Neural progenitor cell (in vitro differentiated cells): ENCODE measurements at places on chromosomes 16 and 17.

DNA sequence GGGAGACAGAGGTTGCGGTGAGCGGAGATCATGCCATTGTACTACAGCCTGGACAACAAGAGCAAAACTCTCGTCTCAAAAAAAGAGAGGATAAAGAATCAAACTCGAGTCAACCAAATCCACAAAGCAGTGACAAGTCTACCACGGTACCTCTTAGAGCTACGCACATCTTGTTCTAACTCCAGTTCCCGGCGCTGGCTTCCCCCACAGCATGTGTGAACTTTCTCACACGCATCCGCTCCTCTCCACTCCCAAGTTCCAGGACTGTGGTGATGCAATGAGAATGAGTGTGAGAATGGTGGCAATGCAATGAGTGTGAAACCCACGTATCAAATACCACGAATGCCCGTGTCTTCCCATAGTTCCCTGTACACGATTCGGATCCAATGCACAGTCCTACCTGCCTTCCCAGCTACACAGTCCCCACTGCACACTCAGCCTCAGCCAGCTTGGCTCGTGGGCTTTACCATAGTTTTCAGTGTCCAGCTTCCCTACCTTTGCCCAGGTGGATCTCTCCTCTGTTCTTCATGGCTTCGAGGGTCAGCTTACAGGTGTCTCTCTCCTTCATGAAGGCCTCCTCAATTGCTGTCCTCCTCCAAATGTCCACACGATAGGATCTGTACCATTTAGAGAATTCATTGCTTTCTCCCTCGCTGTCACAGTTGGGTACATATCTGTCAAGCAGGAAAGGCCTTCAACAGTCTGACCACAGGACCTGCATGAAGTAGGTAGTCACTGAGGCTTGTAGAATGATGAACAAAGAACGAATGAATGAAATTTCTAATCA is 9.2 kb upstream of the P2RX5 start:
- DNase-seq, result no peak

DNA sequence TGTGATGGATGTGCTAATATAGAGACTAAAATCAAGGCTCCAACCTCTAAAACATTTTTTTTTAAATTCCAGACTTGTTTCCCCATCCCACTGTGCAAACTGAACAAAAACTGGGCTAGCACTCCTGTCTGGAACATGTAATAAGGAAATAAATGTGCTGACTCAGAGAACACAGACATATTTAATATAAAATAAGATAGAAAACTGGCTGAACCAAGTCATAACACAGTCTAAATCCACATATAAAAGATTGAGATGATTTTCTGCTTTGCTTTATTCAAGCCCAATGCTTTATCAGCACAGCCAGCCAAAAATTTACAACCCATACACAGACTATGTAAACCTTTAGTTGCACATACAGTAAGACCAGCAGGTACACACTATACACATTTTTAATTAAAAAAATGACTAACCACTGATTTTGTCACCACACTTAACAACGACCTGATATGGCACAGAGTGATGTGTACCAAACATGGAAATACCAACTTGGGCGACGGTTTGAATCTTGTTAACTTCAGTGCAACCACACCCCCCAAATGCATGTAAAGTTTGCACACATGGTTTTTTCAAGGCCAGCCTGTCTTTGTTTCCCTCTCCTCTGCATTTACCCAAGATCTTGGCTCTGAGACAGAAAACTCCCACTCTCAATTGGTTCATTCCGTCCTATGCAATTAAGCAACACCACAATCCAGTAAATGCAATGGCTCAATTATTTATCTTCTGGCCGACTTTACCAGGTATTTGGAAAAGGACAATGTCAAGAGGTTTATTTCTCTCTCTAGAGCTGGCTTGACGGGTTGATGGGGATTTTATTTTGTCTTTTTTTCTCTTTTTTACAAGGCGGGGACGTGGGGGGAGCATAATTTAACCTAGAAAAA is 1.2 kb downstream of the STAT3 start:
- DNase-seq, result no peak

DNA sequence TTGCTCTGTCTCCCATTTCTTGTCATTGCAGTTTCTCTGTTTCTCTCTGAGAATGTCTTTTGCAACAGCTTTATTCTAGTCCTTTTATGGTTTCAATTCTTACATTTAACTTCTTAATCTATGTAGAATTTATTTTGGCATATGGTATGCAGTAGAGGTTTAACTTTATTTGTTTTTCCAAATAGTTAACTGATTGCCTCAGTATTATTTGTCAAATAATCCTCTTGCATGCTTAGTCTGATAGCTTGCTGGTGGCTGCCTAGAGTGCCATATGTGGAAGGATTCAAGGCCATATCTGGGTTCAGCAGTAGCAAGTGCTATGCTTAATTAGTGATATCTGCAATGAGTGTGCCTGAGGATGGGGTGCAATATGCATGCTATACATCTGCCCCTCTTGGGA is 6.9 kb downstream of the SNTB2 start:
- no peak for DNase-seq

DNA sequence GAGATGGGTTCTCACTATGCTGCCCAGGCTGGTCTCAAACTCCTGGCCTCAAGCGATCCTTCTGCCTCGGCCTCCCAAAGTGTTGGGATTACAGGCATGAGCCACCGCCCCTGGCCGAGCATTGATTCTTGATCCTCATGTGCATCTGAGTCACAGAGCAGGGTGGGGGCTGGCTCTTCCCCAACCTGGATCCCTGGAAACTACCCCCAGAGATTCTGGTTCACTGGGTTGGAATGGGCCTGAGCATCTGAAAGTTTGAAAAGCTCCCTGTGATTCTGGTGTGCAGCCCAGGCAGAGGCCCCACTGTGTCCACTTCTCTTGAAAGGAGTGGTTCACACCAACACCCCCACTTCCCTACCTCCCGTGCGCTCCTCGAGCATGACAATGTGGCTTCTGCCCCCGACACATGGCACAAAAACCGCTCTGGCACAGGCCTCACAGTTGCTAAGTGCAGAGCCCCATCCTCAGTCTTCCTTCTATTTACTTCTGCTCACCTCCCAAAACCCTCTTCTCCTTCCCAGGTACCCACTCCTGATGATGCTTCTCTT is 4.6 kb downstream of the QPRT start:
- DNase-seq, result no peak

DNA sequence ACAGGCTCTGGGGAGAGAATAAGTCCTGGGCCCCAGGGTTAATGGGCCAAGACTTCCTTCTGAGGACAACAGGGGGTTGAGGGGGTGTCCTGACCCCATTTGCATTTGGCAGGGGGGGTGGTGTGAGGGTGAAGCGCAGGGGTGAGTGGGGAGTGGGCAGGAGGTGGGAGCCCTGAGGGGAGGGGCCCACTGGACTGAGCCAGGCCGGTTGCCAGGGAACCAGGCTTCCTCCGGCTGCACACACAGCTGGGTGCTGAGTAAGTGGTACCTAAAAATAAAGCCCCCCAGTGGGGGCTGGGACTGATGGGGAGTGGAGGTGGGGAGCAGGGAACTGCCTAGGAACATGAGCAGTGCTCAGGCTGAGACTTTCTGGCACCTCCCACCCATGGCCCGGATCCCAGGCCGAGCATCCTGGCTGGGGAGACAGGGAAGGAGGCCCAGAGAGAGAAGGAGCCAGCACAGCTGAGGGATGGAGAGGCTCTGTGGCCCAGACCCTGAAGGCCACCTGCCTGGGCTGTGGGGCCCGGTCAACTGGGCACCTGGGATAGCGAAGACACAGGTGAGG is 7.5 kb upstream of the RASD1 start:
- DNase-seq, result no peak

DNA sequence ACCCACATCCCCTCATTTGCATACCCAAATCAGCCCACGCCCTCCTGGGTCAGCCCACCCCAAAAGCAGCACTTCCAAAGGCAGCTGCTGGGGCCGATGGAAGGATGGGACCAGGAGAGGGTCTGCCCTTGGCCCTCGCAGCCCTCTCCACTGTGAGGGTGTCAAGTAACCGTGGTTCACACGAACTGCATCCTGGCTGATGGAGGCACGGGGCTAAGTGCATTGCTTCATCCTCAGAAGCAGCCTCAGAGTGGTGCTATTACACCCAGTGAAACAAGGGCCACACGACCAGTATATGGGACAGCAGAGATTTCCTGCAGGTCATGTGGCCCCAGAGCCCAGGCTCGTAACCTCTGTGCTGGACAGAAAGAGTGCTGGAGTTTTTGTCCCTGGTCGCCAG is 13.2 kb upstream of the ATP2A3 start:
- no peak for DNase-seq

DNA sequence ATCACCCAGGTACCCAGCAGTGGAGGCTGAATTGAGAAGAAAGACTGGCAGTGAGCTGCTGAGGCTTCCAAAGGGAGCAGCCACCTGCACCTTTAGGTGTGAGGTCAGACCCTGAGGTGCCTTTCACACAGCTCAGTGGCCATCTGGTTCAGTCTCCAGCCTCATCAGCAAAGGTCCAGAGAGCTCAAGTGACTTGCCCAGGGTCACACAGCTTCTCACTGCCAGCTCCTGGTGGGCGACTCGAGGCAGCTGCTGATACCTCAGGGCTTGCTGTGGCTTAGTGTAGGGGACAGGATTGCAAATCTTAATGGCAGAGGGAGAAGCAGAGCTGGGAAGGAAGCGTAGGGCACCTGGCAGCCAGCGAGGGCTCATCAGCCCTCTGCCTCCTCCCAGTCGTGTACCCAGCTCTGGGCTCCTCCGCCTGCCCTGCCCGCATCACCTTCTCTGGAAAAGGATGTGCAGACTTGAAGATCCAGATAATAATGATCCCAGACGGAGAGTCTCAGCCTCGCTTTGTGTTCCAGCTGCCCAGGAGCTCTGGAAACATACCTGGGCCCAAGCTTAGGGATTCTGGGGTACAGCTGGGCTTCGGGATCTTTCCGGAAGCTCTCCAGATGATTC is 165.3 kb upstream of the GSE1 start:
- DNase-seq, result no peak

GRCh38 chr17:5183410-5183793 is 8.3 kb downstream of the ZNF594 start:
- DNase-seq, result no peak

- peak; percentile 77 for DNase-seq
Measured at GRCh38 chr17:7835814-7836595, 2.0 kb downstream of the KDM6B start.

DNA sequence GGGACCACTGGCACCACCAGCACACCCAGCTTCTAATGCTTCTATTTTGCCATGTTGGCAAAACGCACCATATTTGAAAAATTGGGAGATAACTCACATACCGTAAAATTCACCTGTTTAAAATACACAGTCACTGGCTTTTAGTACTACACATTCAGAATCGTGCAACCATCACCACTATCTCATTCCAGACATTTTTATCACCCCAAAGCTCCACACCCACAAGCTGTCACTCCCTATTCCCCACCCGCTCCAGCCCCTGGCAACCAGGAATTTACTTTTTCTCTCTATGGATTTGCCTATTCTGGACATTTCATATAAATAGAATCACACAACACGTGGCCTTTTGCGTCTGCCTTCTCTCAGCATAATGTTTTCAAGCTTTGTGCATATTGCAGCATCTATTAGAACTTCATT is 25.0 kb downstream of the PPL start:
- no peak for DNase-seq
